ENCODE measurements at places on chromosomes 3 and 15.

- DNase-seq: no peak
Observed at GRCh38 chr15:75693501-75694240, 19.0 kb downstream of the CSPG4 start.

DNA sequence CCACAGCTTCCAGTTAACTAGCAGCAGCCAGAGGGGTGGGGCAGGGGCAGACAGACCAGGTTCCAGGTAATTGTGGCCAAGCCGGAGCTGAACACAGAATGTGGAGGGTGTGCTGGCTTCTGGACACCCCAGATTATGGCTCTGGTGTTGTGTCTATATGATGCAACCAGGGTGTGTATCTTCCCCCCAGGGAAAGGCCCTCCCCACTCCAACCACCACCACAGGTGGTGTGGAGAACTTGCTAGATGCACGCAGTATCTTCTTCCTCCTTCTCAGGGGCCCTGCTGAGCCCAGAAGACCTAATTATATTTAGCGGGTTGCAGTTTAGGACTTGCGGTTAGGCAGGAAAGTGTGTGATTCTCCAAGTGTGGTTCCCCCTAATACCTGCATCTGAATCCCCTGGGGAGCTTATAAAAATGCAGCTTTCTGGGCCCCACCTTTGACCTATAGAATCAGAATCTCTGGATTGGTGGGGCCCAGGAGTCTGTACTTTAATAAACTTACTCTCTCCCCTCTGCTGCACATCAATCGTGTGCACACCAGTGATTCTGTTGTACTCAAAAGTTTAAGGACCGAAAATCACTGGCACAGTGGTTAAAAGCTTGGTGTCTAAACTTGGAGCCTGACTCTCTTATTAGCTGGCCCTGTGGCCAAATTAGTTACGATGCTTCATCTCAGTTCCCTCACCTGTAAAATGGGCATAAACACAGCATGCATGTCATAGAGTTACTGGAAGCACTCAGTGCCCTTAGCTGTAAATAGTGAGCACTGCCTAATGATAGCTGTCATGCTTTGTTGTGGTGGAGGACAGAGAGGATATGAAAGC lies 379.1 kb upstream of the PROK2 start:
- no peak for DNase-seq

DNA sequence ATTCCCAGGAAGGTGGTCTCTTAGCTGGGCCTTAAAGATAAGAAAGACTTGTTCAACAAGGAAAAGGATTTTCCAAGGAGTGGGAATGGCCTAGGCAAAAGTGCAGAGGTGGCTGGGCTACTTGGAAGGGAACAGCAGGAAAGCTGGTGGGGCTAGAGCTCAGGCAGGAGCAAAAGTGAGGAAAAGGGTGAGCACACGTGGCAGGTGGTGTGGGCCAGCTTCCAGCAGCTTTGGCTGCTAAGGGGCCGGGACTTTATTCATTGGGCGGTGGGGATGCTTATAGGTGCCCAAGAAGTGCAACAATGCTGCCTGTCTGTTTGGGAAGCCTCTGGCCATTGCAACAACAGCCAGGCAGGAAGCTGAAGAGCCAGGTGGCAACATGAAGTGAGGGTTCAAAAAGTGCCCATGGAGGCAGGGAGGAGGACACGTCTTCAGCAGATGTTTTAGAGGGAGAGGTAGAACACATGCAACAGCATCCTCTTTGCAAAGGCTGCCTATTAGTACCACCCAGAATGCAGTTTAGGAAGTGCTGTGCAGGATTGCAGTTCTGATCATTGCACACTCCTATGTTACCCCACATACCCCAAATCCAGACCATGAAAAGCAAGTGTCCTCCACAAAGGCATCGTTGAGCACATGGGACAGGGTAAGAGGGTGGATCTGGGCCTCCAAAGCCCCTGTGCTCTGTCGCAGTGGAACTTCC lies 13.8 kb downstream of the ALDH1A3 start:
- no peak for DNase-seq

- no peak for DNase-seq
Observed at GRCh38 chr15:63797901-63798300, 35.8 kb downstream of the HERC1 start.

DNA sequence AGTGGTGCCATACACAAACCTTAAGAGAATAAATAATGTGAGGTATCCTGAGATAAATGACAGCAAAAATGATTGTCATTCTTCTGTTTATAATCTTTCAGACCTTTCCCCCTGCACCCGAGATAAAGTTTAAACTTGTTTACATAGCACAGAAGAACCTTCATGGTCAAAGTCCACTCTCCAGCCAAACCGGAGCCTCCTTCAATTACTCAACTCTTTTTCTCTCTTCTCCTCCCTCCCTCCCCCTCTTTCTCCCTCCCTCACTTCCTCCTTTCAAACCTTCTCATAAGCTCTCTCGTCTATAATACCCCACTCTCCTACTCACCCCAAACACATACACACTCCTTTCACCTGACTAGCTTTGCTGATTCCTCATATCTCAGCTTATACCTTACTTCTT lies 198.9 kb downstream of the EFHB start:
- DNase-seq: no peak

DNA sequence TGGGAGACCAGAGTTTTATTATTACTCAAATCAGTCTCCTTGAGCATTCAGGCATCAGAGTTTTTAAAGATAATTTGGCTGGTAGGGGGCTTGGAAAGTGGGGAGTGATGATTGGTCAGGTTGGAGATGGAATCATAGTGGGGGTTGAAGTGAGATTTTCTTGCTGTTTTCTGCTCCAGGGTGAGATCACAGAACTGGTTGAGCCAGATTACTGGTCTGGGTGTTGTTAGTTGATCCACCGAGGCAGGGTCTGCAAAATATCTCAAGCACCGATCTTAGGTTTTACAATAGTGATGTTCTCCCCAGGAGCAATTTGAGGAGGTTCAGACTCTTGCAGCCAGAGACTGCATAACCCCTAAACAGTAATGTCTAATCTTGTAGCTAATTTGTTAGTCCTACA lies 141.0 kb downstream of the OTOL1 start:
- DNase-seq: no peak

GRCh38 chr15:48628832-48629231 lies 16.7 kb downstream of the FBN1 start:
- no peak for DNase-seq

DNA sequence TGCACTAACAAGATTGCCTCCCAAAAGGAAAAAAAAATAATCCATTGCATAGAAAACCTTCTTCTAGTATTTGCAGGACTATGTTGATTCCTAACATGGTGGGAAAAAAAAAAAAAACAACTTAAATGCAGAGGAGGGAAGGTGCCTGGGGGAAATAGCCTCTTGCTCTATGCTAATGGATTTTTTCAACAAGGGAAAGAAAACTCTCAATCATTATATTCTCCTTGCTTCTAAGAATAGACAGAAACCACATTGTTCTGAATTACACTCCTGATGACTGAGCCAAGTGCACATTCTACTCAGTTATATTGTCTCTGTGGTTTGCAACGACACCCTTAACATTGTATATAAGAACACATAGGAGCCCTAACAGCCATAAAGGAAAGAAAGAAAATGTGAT lies 760.2 kb downstream of the NAALADL2 start:
- no peak for DNase-seq

- DNase-seq: no peak
Observed at GRCh38 chr3:45043728-45044299, 17.7 kb downstream of the CLEC3B start.

Data from cortex of kidney (tissue), 1 donor.